ENCODE measurements at places on chromosomes 3 and 15.

DNA sequence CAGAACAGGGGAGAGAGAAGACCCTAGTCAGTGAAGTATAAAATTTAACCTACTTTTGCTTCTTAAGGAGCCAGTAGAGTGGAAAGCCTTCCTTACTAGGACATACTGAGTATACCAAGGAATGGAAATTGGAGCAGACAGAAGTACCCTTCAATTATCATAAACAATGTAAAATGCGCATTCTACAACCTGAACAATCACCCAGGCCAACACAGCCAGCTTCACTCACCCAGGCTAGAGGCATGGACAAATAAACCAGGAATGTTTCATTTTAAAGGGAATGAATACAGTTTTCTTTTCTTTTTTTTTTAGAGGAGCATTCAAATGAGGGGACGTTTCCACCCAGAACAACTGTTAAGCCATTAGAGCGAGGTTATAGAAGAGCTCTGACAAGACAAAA, 41.9 kb upstream of the PLXND1 start:
- DNase-seq: no peak

GRCh38 chr15:45585069-45585791, 1.9 kb upstream of the BLOC1S6 start:
- DNase-seq: no peak

GRCh38 chr3:38636464-38636863, 13.0 kb downstream of the SCN5A start:
- no peak for DNase-seq

- DNase-seq: no peak
Observed at GRCh38 chr3:23985747-23986544, 40.9 kb downstream of the NR1D2 start.

DNA sequence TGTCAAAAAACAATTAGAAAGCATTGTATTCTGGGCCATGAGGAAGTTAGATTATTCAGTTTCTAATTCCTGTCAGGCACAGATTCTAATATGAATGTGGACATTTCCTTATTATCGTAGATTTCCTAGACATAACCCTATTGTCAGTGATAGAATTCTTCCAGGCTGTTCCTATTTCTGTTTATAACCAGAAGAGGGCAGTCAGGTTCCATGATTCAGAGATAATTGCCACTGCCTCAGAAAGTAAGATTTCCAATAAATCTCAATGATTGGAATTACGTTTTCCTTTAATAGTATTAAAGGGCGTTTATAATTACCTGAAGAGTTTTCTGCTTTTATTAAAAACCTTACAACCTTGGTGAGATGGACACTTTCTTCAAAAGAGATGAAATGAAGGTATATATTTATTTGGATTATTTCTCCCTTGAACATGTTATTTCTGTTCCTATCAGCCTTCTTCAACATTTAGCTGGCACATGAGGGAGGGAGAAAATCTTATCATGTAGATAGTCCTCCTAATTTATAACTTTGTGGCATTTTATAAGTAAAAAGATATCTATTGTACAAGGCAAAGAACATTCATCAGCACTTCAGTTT, 439.2 kb downstream of the MCTP2 start:
- no peak for DNase-seq

DNA sequence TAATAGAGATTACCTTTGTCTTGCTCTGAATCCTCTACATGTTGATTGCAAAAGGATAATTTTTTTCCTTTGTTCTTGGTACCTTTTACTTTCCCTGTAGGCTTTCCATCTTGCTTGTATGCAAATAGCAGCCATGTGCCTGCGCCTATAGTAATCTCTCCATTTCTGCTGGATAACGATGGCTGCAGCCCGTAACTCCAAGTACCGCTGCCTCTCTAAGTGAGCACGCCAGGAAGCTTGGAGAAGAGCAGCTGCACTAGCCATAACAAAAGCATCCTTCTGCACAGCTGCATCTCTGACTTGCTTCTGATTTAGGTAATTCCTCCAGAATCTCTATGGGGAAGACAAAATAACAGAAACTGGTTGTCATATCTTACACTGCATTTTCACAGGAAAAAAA, 89.3 kb downstream of the NR2E3 start:
- DNase-seq: no peak

DNA sequence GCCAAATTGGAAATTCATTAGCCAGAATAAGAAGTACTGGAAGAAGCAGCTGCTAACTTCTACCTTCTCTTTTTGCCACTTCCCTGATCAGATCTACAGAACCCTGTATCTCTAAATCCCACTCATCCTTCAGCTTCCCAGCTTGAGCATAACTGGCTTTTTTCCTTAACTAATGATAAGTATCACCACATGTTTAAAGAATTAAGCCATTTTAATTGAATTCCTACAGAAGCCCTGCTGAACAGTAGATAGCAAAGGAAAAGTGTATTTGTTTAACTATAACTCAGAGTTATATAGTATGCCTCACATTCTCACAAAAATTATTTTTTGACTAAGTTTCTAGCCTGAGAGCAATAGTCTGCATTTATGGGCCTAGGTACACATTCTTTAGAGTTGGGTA, 262.4 kb downstream of the UBE2E2 start:
- DNase-seq: no peak

GRCh38 chr3:71579326-71579934, 4.1 kb downstream of the FOXP1 start:
- no peak for DNase-seq

GRCh38 chr3:186287711-186288110, 74.3 kb downstream of the DGKG start:
- no peak for DNase-seq

GRCh38 chr3:120161902-120162301, 67.7 kb upstream of the GSK3B start:
- DNase-seq: no peak

DNA sequence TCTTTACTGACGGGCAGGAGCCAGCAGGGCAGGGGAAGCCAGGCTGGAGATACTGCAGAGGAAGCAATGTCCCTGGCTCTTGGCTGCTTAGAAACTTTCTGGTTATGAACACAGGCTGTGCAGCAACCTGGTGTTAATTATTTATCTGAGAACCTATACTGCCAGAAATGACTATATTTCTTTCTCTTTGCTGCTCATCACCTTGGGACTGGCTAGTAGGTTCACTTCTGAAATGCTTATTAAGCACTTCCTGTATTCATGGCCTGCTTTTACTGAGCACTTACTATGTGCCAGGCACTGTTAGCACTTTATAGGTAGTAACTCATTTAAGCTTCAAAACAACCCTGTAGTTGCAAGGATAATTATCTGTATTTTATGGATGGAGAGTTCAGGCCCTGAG, 57.6 kb downstream of the RAB11A start:
- no peak for DNase-seq

- DNase-seq: no peak
Observed at GRCh38 chr15:88125576-88125975, 131.0 kb downstream of the NTRK3 start.

GRCh38 chr3:137709011-137709601, 55.0 kb upstream of the SOX14 start:
- DNase-seq: no peak

- no peak for DNase-seq
Observed at GRCh38 chr3:17782751-17783150, 40.3 kb upstream of the TBC1D5 start.

DNA sequence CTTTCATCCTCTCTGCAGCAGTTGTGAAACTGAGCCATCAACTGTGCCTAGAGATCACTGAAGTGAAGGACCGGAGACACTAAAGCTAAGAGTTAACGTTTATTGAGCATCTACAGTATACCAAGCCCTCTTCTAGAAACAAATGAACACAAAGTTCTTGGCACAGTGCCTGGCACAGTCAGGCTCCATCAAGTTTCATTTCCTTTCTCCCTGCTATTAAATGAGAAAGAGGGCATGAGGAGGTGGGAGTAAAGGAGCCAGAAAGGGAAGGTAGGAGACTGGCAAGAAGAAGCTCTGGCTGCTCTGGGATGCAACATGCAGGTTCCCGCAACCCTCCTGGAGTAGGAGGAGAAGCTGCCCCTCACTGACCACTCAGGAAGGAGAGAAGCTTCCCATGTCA, 30.6 kb downstream of the CYP19A1 start:
- DNase-seq: no peak

GRCh38 chr3:62705721-62706120, 169.5 kb downstream of the CADPS start:
- DNase-seq: no peak

GRCh38 chr15:85504749-85505676, 124.6 kb downstream of the AKAP13 start:
- DNase-seq: no peak

DNA sequence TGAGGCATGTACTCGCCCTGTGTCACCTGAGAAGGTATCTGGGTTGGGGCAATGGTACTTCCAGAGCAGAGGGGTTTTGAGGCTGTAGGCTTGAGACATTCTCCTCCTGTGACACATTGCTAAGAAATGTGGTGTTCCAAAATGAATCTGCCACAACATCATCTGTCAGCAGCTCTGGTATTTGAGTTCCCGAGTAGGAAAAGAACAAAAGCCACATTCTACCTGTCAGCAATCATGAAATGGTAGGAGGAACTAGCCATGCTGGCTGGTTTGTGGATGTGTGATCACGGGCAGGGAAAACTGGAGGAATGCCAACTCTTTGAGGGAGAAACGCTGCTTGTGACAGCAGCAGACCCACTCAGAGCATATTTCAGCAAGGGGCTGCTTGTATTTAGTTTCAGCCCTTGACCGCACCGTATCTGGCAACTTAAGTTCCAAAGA, 579.4 kb upstream of the TBL1XR1 start:
- no peak for DNase-seq

DNA sequence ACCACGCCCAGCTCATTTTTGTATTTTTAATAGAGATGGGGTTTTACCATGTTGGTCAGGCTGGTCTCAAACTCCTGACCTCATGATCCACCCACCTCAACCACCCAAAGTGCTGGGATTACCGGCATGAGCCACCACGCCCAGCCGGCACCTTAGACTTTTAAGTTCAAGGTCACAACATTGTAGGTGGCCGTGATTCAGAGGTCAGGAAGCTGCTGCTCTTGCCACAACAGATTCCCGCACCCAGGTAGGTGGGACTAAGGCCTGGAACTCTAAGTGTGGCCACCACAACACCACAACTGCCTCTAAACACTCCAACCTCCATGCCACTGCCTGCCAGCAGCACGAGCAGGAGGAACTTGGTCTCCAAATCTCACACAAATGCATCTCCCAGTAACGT, 196.8 kb downstream of the STT3B start:
- no peak for DNase-seq

- no peak for DNase-seq
Observed at GRCh38 chr15:31504462-31504839, 177.8 kb downstream of the KLF13 start.

DNA sequence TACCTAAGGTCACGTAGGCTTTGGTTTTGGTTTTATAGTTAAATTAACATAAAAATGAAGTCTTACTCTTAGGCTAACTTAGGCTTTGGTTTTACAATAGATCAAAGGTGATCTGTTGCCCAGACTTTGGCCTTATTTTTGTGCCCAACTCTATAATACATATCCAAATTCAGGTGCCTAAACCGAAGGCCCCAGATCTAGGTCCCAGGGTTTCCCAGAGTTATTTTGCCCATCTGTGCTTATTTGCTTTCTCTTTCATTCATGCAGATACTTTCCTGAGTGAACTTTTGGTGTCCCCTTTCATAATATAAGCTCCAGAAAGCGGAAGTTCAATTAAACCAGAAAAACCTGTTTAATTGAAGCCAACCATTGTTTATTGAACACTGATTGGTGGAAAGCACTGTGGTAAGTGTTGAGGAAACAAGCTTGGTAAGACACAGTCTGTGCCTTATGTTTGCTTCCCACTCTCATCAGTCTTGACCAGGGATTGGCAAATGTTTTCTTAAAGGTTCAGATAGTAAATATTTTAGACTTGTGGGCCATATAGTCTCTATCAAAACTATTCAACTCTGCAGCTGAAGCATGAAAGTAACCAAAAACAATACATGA, 209.7 kb downstream of the WDR72 start:
- no peak for DNase-seq

DNA sequence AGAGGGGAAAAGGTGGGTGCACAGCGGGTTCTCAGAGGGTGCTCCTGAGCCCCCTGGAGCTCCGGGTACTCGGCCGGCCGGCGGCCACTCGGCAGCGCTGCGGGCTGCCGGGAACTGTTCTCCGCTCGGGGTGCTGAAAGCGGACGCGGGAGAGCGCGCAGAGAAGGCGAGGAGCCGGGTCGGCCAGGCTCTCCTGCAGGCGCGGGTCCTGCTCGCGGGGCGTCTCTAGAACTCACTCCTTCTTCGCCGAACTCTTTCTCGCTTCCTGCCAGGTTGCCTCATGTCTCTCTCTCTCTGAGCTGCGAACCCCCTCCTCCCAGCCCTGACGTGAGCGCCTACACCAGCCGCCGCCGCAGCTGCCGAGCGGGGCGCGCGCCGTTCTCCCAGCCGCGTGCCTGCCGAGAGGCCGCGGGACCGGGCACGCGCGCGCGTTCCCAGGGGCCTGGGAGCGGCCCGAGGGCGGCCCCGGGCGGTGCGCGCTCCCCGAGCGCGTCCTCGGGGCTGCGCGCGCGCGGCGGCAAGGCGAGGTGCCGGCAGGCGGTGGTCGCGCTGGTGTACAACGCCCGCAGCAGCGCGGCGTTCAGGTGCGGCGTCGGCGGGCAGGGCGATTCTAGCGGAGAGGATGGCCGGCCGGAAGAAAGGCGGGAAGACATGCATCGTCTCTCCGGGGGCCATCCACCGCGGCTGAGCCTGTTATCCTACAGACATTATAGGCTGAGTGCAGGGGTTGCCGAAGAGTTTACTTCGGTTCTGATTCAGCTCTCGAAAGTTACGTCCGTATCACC, at the start of gene PEX5L:
Gene PEX5L, minus strand, starts transcription at position 267 of the 785 bp plus-strand sequence. CDS start 338 bp downstream, outside the sequence.
- no peak for DNase-seq

DNA sequence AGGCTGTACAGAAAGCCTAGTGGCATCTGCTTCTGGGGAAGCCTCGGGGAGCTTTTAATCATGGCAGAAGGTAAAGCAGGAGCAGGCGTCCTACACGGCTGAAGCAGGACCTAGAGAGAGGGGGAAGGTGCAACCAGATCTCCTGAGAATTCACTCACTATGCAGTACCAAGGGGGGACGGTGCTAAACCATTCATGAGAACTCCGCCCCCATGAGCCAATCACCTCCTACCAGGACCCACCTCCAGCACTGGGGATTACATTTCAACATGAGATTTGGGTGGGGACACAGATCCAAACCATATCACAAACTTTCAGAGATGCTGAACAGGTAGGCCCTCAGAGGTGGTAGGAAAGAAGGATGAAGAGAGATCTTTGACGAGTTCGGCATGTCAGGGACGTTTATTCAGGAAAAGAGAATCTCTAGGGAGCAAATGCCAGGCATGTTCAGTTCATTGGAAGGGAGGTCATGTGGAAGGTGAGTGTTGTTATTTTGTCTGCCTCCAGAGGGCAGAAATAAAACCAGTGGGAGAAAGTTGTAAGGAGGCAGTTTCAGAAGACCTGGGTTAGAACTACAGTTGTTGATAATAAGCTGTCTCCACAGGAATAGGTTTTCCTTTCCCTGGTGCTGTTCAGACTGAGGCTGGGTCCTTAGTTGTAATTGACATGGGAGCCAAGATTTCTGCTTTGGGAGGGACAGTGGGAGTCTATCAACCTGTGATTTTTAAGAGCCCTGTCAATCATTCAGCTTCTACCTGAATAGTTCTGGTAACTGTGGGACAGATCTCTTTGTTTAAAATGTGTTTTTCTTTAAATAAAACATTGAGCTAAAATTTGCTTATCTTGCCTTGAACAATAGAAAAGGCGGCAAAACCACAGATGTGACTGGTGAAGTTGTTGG, 4.3 kb upstream of the FNDC3B start:
- no peak for DNase-seq

GRCh38 chr3:71109977-71110285, 473.6 kb downstream of the FOXP1 start:
- no peak for DNase-seq
